ENCODE measurements at places on chromosomes 5 and 9.

- DNase-seq, result peak; percentile 89
These were observed 2.4 kb upstream of the VAV2 start for GRCh38 chr9:133994353-133995011.

DNA sequence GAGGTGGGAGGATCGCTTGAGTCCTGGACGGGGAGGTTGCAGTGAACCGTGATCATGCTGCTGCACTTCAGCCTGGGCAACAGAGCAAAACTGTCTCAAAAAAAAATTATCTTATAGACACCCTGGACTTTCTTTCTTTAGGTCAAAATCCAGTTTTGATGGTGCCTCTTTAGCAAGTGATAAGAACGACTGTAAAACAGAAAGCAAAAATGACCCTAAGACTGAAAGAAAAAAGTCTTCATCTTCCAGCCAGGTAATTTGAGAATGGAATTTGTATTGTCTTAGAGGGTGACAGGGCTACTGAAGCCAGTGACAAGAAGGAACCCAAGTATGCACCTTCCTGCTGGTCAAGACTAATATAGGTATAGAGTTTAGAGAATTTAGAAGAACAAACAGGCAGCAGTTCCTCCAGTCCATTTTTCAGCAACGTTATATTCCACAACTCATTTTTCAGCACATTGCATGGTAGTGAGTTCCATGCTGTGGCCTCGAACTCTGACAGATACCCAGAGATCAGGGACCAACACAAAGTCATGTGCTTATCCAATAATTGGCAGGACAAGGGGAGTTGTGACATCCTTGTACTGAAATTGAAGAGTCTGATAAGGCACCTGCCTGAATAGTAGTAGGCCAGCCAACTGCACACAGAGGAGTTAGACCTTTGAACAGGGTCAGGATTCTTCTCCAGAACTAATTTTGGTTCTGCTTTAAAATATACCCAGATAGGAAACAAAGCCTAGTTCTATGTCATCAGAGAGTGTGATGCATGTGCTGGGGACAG is 46.5 kb downstream of the GRAMD2B start:
- no peak for DNase-seq

GRCh38 chr9:5587024-5587423 is 41.9 kb upstream of the RIC1 start:
- DNase-seq, result no peak

- no peak for DNase-seq
These were observed 18.0 kb downstream of the TMEM38B start for GRCh38 chr9:105712297-105712696.

GRCh38 chr5:43312076-43312661 is 1.0 kb downstream of the HMGCS1 start:
- no peak for DNase-seq

DNA sequence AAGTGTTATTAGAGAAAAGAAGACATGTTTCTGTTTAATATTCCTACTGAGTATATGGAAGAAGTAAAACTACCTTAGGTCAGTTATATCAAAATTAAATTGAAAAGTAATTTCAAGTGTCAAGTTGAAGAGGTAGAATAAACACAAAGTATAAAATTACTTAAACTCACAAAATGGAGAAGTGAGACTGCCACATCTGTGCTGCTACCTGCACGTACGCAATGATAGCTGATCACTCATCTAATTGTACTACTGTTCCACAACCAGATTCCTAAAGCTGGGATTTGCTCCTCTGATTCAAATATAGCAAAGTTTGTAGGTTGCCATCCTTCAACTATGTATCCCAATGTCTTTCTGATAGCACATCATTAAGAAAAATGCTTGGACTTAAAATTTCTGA is 24.8 kb downstream of the EQTN start:
- no peak for DNase-seq

DNA sequence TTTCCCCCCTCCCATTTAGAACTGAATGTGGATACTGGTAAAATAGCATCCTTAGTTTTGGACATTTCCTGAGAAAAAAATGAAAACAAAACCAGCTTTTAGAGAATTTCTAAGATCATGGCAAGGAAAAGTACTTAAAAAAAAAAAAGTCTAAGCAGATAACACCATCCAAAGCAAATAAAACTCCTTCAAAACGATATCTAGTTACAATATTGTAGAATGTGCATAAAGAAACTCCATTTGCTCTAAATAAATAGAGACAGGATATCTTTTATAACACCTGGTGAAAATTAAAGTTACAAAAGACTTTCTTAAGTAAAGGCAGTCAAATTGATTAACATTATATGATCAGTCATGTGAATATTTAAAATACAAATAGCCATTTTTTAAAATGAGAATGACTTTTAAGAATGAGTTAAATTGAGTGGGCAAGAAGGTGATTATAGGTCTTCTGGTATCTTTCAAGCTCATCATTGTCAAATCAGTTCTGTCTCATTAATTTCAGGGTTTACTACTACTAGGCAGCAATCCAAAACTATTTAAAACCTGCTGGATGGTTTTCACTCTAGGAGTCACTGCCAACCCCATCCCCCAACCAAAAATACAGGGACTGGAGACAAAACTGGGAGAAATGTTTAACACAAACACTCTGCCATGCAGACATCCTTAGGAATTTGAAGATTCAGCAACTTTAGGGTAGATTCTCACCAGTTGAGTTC is 382.6 kb downstream of the ADGRV1 start:
- no peak for DNase-seq

DNA sequence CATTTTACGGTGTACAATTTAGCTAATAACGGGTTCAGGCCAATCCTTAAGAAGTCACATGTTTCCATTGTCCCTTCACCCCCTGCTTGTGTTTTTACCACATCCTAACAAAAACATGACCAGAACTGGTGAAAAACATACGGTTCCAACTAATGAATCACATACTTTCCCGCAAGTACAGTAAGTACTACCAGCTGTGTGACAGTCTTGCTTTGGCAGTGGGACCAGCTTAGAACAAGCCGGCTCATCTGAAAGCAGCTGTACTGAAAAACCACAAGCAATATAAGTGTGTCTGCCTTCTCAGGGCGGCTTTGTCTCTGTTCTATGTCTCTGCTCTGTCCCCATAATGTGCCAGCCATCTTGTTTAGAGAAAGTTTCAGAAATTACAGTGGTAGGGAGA is 242.5 kb downstream of the BNC2 start:
- peak; percentile 77 for DNase-seq

- DNase-seq, result no peak
These were observed 2.3 kb upstream of the TOR4A start for GRCh38 chr9:137275203-137275587.

GRCh38 chr5:180866985-180867384 is 5.9 kb upstream of the ZFP62 start:
- no peak for DNase-seq

- no peak for DNase-seq
These were observed 58.7 kb upstream of the RGMB start for GRCh38 chr5:98714710-98715288.

DNA sequence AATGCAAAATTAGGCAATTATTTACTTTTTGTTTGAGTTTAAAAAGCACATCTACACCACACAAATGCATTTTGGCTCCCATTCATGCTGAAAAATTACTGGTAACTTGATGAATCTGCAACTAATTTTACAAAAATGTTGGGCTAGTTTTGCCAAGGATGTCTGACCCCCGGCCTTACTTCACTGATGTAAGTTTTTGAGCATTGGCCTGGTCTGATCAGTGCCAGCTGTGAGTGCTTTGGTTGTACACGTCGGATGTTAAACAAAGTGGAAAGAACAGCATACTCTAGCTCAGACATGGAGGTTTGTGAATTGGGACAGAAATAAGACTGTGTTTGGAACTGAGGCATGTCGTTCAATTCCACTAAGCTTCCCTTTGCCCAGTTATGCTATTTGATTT is 1044.2 kb downstream of the TLE4 start:
- no peak for DNase-seq

- no peak for DNase-seq
These were observed 3.1 kb upstream of the ZCCHC10 start for GRCh38 chr5:133029416-133029815.

- DNase-seq, result no peak
These were observed 1.5 kb upstream of the TRAF1 start for GRCh38 chr9:120928015-120928482.

Data from left forelimb (tissue), 1 donor.